ENCODE measurements at places on chromosomes 5 and 9.

GRCh38 chr5:98173334-98173733, 600.1 kb upstream of the RGMB start:
- DNase-seq, result peak; percentile 69

DNA sequence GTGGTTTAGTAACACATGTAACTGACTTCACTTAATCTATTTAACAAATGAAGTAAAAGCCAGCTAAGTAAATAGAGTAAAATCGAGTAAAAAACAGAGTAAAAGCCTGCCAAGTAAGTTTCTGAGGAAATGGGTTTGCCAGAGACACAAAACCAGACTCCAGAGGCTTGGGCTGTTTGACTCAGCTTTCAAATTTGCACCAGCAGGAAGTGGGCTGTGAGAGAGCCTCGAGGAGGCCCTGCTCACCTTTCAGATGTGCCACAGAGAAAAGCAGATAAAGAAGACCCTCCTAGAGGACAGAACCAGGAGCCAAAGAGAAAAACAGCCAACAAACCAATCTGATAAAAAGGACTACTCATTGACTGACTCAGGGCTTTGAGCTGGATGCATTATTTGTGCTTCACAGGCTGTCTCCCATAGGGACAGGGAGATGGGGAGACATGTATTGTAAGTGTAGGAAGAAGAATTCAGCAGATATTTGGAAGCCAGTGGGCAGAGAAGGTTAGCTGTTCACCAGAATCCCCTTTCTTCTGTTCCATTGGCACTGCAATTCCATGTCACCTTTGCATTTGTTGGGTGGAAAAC, 14.4 kb upstream of the AMACR start:
- peak; percentile 85 for DNase-seq

GRCh38 chr5:61735531-61735930, 403.5 kb downstream of the ZSWIM6 start:
- DNase-seq, result peak; percentile 4

- DNase-seq, result no peak
These were observed 294.7 kb upstream of the SLC30A5 start for GRCh38 chr5:68798877-68799843.

DNA sequence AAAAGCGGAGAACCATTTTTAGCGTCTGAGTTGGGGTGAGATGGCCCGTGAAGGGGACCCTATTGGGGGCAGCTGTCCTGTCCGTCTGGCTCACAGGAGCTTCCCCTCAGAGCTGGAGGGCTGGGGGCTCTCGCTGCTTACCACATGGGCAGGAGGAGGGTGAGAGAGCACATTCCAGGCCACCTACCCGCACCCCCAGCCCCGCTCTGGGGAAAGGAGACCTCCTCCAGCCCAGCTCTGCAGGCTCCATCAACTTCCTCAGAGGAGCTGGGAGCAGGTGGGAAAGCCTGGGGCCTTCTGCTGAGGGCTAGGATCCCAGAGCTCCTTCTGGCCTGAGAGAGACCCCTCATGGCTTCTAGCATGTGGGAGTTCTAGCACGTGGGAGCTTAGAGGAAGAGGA, 27.1 kb upstream of the SPTLC1 start:
- no peak for DNase-seq

DNA sequence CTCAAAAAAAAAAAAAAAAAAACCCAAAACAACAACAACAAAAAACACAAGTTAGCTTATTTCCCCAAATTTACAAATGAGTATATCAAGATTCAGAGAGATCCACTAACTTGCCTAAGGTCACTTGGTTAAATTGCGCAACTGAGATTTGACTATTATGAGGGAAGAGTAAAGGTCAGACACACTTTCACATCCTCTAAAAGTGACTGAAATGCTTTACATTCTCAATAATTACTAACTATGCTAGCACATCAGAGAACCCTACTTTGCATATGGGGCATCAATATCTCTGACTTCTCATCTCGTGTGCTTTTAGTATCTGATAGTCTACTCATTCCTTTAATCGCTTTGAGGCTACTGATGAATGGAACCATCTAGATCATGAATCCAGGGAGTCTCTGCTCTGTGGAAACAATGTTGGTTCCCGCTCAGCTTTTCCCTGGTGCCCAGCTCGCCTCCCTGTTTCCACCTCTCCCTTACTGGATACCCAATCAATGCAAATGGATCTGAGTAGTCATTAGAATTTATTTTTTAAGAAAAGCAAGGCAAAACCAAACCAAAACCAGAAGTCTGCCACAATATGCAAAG, 182.1 kb upstream of the TRIM32 start:
- DNase-seq, result no peak

- no peak for DNase-seq
These were observed 125.3 kb upstream of the DAPK1 start for GRCh38 chr9:87372356-87372851.

- DNase-seq, result no peak
These were observed 104.4 kb upstream of the SREK1 start for GRCh38 chr5:66039701-66040100.

GRCh38 chr9:35695943-35696401, 6.2 kb upstream of the TPM2 start:
- peak; percentile 42 for DNase-seq

GRCh38 chr5:465591-466403, 22.8 kb downstream of the EXOC3 start:
- no peak for DNase-seq

DNA sequence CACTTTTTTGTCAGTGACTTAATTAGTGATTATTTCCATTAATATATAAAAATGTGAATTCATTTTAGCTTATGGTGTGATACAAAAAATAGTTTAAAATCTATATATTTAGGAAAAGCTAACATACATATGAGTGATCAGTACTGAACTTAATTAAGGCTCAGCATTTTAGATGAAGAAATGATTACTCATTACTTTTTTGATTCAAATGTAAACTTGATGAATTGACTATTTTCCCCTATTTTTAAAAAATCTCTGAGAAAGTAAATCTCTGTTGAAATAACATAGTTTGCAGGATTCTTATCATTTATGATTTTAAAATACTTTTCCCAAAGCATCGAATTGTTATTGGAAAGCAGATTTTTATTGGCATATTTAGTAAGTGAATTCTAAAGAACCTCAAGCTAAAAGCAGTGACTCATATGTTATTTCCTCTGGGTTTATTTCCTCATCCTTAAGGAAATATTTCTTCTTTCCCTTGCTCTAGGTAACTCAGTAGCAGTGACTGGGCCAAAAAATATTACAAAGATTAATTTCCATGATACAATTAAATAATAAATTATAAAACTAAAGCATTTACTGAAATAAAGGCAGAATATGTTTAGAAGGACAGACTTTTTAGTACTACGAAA, 290.6 kb downstream of the FER start:
- DNase-seq, result no peak

- DNase-seq, result peak; percentile 67
These were observed 647.2 kb downstream of the PDE4D start for GRCh38 chr5:59246145-59246869.

- no peak for DNase-seq
These were observed 295.4 kb upstream of the HAPLN1 start for GRCh38 chr5:84016085-84016484.

DNA sequence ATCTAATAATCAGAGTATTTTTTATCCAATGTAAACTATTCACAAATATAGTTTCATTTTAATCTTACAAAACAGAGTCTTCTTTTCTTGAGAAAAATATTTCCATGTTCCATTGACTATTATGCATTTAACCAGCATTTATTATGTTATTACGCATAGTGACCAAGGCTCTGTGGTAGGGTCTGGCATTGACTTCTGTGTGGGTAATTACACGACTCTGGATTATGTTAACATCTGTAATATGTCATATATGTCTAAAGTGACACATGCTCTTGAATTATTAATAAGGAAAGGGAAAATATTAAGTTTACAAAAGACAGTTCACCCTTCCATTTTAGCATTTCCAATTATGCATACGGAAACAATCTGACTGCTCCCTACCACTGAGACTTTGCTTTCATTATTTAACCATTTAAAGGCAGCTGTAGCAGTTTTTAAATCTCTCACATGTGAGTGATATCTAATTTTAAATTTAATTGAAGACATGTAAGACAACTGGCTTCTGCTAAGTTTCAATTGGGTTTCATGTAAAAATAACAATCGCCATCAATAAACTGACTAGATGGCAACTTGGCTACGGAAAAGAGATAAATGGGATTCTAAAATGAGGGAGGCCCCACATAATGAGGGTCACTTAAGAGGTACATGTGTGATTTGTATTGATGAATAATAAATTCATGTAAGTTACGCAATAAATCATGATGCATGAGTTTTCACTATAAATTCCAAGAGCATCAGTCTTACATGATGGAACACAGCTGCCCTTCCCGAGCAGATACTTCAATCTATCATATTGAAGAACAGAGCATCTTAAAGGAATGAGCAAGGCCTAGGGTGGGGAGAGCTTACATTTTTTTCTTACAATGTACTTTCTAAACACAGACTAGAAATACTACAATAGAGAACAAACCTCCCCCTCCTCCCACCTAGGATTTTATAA, 1056.8 kb downstream of the MAT2B start:
- DNase-seq, result peak; percentile 22

DNA sequence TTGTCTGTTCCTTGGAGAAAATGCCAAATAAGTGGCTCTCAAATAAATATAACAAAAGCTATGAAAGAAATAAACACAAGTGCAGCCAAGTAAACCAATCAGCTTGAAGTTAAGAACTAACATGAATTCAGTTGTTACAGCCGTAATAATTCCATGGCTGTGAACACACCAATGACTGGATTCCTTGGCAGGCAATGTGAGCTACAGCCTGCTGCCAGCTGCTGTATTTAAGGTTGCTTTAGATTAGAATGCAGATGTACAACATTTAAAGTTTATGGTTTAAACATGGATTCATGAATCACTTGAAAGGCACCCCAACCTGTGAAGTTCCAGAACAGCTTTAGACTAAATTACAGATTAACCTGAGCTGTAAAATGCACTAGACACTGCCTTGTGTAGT, 626.4 kb upstream of the SEMA6A start:
- no peak for DNase-seq

GRCh38 chr5:38709678-38710306, 136.0 kb upstream of the OSMR start:
- no peak for DNase-seq

DNA sequence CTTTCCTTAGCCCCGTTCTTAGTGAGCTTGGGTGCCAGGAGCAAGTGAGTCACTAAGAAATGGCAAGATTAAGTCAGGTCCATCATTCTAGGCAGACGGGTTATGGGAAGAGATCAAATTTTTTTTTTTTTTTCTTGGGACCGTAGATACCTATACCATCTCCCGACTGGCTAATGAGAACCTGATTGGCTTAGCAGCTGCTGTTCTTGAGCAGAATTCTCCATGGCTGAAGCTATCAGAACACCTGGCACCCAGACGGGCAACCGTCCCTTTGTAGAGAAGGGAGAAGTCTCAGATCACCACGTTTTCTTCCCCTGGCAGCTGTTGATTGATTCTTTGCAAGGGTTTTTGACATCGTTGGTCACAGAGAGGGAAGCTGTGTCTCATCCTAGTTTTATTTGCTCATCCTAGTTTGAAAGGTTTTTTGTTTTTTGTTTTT, 78.6 kb downstream of the AOPEP start:
- peak; percentile 34 for DNase-seq

GRCh38 chr9:36913393-36914211, 120.5 kb downstream of the PAX5 start:
- no peak for DNase-seq

GRCh38 chr5:175805256-175806011, 65.9 kb upstream of the CPLX2 start:
- no peak for DNase-seq

DNA sequence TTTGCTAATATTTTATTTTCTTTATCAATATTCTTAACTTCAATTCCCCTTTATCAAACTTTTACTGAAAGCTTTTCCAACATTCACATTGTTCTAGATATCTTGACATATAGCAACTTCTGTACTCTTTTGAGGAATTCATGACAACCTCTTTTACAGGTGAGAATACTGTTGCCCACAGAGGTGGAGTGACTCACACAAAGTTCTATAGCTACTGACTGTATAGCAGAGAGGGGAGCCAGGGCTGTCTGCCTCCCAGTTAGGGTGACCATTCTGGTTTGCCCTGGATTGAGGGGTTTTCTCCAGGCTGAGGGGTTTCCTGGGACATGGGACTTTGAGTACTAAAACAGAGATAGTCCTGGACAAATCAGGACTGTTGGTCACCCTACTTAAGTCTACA, 16.2 kb downstream of the SEC61B start:
- no peak for DNase-seq

GRCh38 chr9:123121457-123121856, 88.0 kb downstream of the GPR21 start:
- no peak for DNase-seq

- peak; percentile 4 for DNase-seq
These were observed 194.0 kb downstream of the CRB2 start for GRCh38 chr9:123550012-123550411.

- no peak for DNase-seq
These were observed 222.4 kb downstream of the NTRK2 start for GRCh38 chr9:84891924-84892323.

GRCh38 chr9:109780453-109781033, 545 bp downstream of the PALM2AKAP2 start:
- peak; percentile 26 for DNase-seq

- no peak for DNase-seq
These were observed at the start of gene S100Z for GRCh38 chr5:76849419-76850291. TSS of gene S100Z (plus strand) at chr5:76850014. CDS start at chr5:76875360, 25,346 bp downstream.

- DNase-seq, result no peak
These were observed 35.3 kb upstream of the CLPTM1L start for GRCh38 chr5:1380011-1380817.

- DNase-seq, result no peak
These were observed 34.2 kb downstream of the FOXI1 start for GRCh38 chr5:170139786-170140335.

GRCh38 chr5:109388407-109388806, 21.4 kb downstream of the PJA2 start:
- peak; percentile 33 for DNase-seq

DNA sequence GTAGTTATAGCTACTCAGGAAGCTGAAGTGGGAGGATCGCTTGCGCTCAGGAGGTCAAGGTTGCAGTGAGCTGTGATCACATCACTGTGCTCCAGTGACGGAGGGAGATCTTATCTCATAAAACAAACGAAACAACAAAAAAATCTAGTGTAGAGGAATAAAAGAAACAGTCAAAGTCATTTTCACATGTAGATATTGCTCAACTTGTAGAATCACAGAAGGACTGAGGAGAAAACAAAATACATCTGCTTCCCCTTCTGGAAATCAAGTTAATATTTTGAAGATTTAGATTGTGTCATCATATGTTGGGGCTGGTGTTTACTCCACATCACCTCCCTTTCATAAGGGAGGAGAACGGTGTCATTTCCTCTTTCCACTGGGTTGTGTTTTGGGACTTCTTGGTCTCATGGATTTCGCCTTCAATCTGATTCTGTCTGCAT, 8.2 kb upstream of the SLC46A2 start:
- no peak for DNase-seq

GRCh38 chr5:139371482-139372435, 11.3 kb downstream of the SLC23A1 start:
- DNase-seq, result peak; percentile 66

GRCh38 chr9:124392871-124393460, 22.3 kb downstream of the PSMB7 start:
- peak; percentile 95 for DNase-seq
